A549 treated with DMSO at 1 μM for 4 hours (cell line): ENCODE measurements at places on chromosomes 12 and 14. TPM values are rescaled to one million over a fixed set of nuclear protein-coding genes. Genes with fewer than 3 reads are reported as not detected.

Gene SLC38A4
- total RNA-seq: not detected in 5 replicates

Gene ETFBKMT
- 0.61 to 1.2 TPM (median 0.88 TPM) in 5 replicates for total RNA-seq

Gene INSM2
- 0.02 to 0.06 TPM (median 0.05 TPM) in 3 of 5 replicates, not detected in the others for total RNA-seq

Gene AQP6
- total RNA-seq: 0.02 to 0.05 TPM in 2 of 5 replicates, not detected in the others
